ENCODE measurements at places on chromosomes 3 and 15.

DNA sequence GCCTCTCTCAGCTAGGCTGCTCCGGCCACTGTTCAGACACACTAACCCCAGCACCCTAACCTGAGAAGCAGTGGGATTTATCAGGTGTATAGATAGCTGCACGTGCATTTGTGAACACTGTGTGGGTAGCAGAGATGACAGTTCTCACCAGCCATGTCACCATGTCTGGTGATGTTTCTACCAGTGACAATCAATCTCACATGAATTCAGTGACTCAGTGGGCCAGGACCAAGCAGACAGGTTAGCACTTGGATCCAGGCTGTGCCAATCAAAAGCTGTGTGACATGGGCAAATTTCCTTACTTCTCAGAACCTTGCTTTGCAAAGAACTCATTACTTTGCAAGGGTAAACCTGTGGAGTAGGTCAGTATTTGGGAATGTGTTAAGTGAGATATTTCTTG, 65.3 kb upstream of the GATM start:
- DNase-seq = no peak

GRCh38 chr3:49841806-49842205, 14.6 kb downstream of the TRAIP start:
- no peak for DNase-seq

- no peak for DNase-seq
Observed at GRCh38 chr15:68994981-68995761, 19.3 kb upstream of the NOX5 start.

DNA sequence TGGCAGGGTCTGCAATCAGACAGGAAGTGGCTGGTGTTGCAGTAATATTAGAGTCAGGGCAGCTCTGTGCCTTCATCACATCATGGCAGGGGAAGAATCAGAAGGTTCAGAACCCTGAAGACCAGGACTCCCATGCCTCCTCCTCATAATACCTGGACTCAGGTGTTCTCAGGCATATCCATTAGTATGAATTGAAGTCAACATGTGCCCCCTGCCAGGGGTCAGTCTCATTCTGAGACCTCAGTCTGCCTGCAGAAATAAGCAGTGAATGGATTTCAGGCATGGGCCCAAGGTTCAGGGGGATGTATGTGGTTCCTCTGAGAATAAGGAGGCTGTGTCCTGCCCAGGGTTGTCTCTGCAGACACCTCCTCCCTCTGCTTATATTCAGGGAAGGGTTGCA, 74.2 kb downstream of the SPSB4 start:
- DNase-seq = no peak

- no peak for DNase-seq
Observed at GRCh38 chr3:195438371-195438770, 4.4 kb downstream of the ACAP2 start.

DNA sequence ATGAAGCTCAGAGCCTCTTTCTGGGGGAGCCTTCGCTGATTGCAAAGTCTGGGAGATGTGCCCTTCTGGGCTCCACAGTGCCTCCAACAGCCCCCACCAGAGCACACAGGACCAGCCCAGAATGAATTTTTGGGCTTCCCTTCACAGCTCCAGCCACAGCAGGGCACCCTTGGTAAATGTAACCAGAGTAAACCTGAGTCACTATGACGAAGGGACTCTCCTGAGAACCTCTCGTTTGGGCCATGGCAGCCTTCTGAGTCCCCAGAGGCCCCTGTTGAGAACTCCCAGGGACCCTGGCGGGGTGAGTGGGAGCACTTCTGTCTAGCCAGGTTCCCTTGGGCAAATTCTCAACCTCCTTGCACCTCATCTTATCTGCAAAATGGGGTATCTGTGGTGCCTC, 20.8 kb downstream of the FAM3D start:
- DNase-seq = no peak

GRCh38 chr15:60384053-60384452, 13.7 kb downstream of the ANXA2 start:
- no peak for DNase-seq

DNA sequence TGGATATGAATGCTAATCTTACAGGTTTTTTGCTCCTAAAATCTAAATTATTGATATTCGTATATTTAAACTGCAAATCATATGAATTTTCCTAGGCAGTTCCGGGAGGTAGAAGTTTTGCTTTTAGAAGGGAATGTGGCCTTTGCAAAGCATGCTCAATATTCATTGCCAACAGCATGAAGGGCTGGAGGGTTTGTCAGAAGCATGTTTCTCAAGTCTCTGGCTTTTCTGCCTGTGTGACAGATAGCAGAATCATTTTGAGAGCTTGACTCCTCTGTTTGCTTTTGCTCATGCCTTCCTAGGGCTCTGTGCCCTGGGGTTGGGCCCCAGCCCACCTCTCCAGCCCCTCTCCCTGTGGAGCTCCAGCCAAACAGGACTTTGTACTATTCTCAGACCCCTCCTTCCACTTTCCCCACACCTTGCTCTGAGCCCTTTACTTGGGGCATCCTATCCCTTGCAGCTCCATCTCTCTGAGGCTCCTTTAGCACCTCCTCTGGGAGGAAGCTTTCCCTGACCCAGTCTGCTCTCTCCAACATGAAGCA, 91.3 kb downstream of the ARNT2 start:
- no peak for DNase-seq

- no peak for DNase-seq
Observed at GRCh38 chr3:154324919-154325318, 632 bp upstream of the DHX36 start.

DNA sequence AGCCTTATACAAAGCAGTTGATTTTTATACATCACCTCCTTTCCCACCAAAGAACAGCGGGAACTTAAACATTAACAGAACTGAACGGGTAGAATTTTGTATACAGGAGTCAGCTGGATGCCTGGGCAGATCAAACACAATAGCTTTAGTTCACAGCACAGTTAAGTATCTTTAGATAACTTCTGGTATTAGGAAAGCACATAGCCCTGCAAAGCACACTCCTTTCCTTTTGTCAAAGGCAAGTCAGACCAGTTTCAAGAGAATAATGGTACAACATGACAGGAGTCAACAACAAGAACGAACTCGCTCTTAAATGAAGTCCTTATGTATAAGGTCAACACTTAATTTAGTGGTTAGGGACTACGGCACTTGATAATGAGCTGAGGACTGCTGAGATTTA, 26.3 kb downstream of the ABCC5 start:
- DNase-seq = no peak

- no peak for DNase-seq
Observed at GRCh38 chr15:70902107-70902506, 9.5 kb downstream of the LRRC49 start.

DNA sequence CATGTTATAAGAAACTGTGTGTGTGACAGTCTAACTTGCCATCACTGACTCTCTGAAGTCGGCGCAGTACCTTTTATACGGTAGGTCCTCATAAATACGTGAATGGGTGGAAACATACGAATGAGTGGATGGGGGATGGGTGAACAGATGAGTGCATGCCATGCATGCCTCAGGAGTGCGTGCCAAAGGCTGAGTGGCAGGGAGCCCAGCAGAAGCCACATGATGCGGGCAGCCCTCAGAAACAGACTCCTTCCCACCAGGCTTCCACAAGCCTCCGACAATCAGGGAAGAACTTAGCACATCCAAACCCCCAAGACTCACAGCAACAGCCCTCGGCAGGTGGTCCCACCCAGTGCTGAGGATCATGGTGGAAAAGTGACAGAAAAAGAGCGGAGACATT, 16.7 kb downstream of the HCN4 start:
- no peak for DNase-seq

DNA sequence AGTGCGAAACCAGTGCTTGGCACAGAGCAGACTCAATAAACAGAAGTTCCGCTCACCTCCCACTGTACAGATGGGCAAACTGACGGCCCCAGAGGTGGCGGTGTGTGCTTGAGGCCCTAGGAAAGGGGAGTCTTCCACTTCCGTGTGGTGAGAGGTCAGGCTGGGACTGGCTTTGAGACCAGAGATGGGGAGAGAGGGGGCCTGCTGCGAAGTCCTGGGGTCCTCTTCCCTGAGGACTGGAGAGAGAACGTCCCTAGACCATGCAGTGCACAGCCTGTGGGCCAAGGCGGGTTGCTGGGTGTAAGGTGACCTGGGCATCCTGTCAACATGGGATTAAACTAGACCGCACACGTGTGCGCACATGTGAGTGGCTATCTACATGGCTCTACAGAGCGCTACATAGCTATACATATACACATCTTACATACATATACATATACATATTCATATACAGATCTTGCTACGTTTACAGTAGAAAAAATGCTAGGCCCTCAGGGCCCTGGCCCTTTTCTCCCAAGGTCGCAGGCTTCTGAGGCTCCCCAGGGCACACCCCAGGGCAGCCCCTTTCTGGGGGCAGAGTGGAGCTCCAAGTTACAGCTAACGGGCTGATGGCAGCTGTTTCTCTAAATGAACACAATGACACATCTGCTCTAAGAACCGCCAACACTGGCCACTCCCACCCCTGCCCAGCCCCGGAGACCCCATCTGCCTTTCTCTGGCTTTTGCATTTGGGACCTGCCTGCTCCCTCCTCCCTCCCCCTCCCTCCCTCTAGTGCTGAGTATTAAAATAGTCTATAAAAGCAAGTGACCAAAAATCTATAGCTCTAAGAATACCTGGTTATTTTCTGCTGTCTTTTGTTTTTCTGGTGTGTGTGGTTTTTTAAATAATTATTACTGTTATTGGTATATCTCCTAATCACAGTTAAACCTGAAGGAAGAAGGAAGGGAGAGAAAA, 47.0 kb downstream of the HCN4 start:
- DNase-seq = no peak

GRCh38 chr3:95464346-95464745, 1350.0 kb upstream of the EPHA6 start:
- DNase-seq = no peak

GRCh38 chr3:171827836-171828458, 15.2 kb upstream of the TMEM212 start:
- DNase-seq = no peak

DNA sequence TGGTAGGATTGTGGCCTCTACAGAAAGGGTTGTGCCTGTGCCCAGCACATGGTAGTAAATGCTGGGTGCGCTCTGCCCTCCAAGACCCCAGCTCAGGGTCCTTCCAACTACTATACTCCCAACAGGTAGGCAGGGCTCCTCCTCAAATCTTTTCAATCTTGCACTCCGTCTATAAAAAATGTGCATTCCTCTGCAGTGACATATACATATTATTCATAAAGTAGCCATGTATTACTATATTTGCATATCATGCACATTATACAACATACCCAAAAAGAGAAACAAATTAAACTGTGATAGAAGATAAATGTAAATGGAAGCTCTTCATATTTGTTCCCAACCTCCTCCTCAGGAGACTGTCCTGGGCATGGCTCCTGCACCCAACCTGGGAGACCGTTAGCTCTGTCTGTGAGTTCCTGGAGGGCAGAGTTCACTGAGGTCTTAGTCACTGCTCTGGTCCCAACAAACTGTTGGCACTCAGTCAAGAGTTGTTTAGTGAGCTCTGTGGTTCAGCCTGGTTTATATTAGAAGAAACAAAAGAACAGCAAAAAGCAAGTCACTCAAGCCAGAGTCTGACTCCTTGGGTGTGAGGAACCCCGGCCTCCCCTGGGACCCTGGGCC, 47.7 kb upstream of the GRIP2 start:
- no peak for DNase-seq

DNA sequence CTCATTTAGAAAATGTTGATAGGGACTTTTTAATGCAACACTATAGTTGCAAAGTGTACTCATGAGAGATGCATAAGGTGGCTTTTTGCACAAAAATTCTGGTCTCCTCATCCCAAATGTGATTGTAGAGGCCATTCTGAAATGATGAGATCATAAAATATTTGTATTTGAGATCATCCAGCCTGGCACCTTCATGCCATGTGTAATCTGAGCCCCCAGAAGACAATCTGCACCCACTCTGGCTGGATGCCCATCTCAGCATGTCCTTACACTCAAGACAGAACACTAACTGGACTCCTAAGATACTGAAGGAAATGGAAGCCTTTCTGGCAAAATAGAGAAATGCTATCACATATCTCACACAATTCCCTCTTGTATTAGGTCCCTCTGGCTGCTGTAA, 49.2 kb downstream of the SLC7A14 start:
- no peak for DNase-seq

- DNase-seq = no peak
Observed at GRCh38 chr15:96412906-96413231, 82.4 kb downstream of the NR2F2 start.

GRCh38 chr3:117842086-117842485, 1132.5 kb downstream of the TUSC7 start:
- DNase-seq = no peak

GRCh38 chr3:145673838-145674237, 487.1 kb downstream of the PLOD2 start:
- no peak for DNase-seq

DNA sequence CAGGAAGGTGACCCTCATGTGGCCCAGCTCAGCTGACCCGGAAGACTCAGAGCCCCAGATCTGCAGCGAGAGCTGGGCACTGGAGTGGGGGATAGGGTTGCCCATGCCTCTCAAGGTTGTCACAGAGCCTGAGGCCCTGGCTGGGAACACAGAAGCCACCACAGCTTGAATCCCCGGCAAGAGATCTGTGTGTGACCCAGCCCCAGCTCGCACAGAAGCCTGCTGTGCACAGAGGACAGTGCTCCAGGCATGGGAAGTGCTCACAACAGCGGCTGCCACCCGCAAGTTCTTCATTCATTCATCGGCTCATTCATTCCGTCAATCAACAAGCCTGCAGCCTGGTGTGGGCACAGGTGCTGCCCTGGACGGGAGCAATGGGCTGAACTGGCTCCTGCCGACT, 36.4 kb downstream of the DNAJB8 start:
- DNase-seq = no peak

DNA sequence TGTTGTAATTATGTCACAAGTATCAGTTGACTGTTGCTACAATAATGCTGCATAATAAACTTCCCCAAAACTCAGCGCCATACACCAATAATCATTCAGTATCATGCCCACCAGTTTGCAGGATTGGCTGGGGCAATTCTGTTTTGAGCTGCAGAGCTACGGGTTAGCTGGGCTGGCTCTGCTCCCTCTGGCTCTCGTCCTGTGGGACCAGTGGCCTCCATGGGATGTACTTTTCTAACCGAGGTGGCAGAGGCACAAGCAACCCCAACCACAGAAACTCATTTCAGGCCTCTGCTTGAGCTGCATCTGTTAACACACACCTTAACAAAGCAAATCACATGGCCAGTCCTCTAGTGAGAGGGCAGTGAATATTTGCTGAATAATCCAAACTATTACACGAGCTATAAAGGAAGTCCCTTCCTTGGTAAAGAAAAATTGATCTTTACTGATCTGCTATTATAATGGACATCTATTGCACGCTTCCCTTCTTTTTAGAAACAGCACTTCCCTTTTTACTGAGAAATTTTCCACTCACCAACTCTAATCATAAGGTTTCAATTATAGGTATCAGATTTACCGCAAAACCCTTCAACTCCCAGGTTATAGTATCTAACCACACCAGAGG, 10.9 kb upstream of the BCL2A1 start:
- DNase-seq = no peak

- DNase-seq = no peak
Observed at GRCh38 chr15:97745481-97746071, 214.9 kb upstream of the ARRDC4 start.

GRCh38 chr3:96705895-96706294, 108.5 kb upstream of the EPHA6 start:
- DNase-seq = no peak

GRCh38 chr3:76643623-76644304, 396.1 kb upstream of the ROBO2 start:
- DNase-seq = no peak

GRCh38 chr3:116056280-116056679, 389.0 kb downstream of the LSAMP start:
- DNase-seq = no peak

GRCh38 chr15:63909819-63910437, 76.2 kb upstream of the HERC1 start:
- no peak for DNase-seq

Data from central memory CD8-positive, alpha-beta T cell (primary cell).